GOT3 (cell line): ENCODE measurements at places on chromosomes 12 and 14.

GRCh38 chr12:52423661-52424500, 10.3 kb downstream of the KRT75 start:
- no peak for DNase-seq

- DNase-seq = no peak
These were observed 38.2 kb downstream of the NCKAP5L start for GRCh38 chr12:49789992-49790391.

DNA sequence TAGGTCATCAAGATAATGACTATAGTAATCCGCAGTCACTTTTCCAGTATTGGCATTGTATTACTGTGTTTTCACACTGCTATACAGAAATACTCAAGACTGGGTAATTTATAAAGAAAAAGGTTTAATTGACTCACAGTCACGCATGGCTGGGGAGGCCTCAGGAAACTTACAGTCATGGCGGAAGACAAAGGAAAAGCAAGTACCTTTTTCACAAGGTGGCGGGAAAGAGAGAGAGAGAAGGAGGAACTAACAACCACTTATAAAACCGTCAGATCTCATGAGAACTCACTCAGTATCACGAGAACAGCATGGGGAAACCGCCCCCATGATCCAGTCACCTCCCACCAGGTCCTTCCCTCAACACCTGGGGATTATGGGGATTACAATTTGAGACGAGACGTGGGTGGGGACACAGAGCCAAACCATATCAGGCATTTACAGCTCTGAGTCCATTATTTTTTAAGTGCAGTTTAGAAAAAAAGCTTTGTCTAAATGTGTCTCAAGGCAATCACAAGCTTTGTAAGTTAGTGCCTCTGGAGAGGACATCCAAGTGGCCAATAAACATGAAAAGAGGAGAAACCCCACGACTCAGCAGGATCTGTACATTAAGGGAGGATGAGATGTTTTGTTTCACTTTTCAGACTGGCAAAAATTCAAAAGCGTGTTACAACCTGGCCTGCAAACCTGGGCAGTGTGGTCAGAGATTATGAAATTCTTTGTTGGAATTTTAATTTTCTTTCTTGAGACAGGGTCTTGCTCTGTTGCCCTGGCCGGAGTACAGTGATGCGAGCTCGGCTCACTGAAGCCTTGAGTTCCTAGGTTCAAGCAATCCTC, 82.0 kb downstream of the DNAH10 start:
- no peak for DNase-seq

DNA sequence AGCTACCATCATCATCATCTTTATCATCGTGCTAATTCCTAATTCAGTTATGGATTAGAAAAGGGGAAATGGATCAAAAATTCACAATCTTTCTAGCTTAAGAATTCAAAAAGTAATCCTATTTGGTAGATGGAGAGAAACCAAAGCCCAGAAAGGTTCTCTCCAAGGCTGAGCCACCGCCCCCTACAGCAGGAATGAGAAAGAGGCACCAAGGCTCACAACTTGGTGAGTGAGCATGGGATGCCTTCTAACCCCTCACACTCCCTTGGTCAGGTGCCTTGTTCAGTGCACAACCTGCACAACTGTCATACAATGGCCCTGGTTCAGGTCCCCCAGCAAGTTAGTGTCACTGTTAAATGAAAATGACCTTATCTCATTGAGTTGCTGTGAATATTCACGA, 171.5 kb downstream of the ANO2 start:
- DNase-seq = no peak

- no peak for DNase-seq
These were observed 27.8 kb downstream of the PELI2 start for GRCh38 chr14:56145965-56146364.

- no peak for DNase-seq
These were observed 230.2 kb upstream of the TBX3 start for GRCh38 chr12:114913871-114914801.

- DNase-seq = no peak
These were observed 13.7 kb upstream of the ALX1 start for GRCh38 chr12:85266356-85266755.

DNA sequence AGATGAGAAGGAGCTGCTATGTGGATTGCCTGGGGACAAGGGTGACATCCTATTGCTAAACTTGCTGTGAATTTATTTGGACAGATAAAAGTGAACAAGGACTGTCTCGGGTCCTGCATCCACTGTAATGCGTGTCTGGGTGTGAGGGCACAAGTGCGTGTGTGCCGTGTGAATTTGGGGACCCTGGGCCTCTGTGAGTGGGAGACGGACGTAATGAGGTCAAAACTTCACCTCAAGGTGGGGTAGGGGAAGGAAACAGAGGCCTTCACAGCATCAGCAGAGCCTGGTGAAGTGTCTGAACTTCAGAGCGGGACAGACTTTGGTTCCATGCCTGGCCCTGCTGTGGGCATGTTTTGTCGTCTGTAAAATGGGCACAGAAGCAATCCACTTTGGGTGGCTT, 14.8 kb downstream of the ASB2 start:
- no peak for DNase-seq

DNA sequence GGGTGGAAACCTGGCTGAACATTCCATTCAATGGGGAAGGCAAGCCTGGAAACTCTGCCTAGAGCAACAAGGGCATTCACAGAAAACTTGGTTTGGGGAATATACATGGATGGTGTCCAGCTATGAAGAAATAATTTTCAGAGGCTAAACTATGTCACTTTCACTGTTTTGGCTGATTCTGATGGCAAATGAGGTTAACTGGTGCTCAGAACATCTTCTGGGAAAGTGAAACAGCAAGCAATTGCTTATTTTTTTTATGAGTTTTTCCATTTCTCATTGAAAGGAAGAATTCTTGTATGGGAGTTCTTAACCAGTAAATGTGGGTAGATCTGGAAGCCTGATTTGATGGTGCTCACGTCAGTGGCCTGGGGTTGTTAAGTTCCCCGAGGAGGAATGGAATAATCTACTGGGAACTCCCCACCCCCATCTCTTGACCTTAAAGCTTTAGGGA, 132.8 kb upstream of the BTG1 start:
- no peak for DNase-seq

- DNase-seq = no peak
These were observed 10.0 kb downstream of the BBOF1 start for GRCh38 chr14:74029136-74029535.

- no peak for DNase-seq
These were observed 37.4 kb downstream of the SUSD6 start for GRCh38 chr14:69648480-69649451.

DNA sequence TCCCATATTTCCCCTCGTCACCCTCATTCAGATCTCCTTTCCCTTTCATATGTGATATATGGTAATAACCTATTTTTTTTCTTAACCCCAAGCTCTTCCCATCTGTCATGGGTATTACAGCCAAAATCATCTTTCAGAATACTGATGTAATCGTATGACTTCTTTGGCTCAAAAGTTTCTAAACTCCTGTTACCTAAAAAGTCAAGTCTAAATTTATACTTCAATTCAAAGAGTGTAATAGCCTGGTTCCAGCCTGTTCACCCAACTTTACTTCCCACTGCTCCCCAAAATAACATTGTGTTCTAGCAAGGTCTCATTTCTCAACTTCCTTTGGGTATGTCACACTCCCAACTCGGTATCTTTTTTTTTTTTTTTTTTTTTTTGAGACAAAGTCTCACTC, 48.5 kb downstream of the TBK1 start:
- DNase-seq = no peak

- no peak for DNase-seq
These were observed 2.2 kb downstream of the CDK2AP1 start for GRCh38 chr12:123269395-123269892.

DNA sequence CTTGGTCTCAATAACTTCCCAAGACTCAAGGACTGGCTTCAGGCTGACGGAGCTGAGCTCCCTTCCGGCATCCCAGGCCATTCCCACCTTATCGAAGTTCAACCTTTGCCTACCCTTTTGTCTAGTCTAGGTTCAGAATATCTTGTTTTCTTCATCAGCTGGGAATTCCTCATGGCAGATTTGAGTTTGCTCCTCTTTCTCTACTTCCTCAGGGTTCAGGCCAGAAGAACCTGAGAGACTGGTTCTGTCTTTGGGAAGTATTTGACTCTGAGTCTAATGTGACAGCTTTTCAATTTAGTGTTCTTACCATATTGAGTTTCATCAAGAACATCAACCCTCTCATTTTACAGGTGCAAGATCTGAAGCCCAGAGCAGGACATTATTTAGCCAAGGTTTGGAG, 2.1 kb downstream of the BIN2 start:
- no peak for DNase-seq

DNA sequence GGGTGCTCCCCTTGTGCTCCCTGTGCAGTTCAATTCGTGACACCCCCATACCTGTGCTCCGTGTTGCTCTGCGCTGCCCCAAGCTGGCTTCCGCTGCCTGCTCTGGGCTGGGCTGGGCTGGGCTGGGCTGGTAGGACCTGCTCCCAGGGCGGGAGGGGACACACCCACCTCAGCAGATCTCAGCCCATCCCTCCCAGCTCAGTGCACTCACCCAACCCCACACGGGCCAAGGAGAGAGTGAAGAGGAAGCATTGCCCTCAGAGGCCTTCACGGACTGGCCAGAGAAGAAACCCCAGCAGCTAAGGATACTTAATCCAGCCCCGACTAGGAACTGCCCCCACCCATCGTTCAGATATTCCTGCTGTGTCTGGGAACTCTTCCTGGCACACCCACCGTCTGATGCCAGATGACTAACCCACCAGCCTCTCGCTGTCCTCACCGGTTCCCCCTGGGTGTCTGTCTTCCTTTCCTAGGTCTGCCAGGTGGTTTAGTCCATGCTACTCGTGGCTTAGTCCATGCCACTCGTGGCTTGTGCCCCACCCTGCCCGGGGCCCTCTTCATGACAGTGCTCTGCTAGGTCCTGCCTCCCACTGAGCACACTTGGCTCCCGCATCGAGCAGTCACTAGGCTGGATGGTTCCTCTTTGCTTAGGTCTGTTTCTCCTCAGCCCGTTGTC, at the start of gene LPAR5:
Gene LPAR5, minus strand, starts transcription at position 104 of the 676 bp plus-strand sequence. CDS start 14,711 bp downstream, outside the sequence.
- DNase-seq = no peak

DNA sequence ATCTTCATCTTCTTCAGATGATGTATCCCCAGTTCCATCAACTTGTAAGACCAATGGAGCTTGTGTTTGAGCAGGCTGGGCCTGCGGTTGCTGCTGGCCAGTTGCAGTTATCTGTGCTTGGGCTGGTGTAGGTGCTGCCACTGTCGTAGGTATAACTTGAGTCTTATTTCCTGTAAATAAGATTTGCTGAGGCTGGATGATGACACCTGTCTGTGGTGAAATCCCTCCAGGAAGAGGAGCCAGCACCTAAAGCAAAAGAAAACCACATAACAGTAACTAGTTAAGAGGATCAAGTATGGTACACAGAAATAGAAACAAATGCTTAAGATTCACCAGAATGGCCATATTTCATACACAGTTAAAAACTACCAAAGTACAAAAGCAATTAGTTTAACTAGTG, 28.2 kb downstream of the GTF2A1 start:
- no peak for DNase-seq

GRCh38 chr12:77070800-77071449, 5.6 kb upstream of the E2F7 start:
- no peak for DNase-seq

- no peak for DNase-seq
These were observed 271.1 kb upstream of the G2E3 start for GRCh38 chr14:30287579-30288445.

DNA sequence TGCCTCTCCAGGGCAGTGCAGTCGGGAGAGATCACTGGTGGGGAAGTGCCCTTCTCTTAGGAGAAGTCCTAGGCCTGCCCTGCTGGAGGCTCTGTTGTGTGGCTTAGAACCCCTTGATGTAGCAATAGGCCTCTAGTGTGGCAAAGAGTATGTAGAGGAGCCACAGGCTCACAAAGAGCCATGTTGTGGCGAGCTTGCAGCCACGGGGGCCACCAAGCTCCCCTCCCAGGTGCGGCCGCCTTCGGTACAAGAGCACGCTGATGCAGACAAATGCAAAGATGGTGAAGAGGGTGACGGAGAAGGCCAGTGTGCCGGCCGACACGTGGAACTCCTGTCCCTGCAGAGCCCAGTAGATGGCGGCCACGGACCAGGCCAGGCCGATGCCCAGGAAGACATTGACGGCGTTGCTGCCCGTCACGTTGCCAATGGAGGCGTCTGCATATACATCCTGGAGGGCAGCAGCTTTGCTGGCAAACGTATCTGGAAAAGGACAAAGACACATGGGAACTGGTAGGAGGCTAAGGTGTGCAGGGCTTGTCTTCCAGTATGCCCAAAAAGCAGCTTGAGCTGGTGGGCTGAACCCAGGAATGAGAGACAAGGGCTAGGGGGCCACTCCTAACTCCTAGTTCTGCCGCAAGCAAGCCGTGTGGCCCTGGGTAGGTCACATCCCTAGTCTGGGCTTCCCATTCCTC, 142.8 kb downstream of the SLC8A3 start:
- no peak for DNase-seq

DNA sequence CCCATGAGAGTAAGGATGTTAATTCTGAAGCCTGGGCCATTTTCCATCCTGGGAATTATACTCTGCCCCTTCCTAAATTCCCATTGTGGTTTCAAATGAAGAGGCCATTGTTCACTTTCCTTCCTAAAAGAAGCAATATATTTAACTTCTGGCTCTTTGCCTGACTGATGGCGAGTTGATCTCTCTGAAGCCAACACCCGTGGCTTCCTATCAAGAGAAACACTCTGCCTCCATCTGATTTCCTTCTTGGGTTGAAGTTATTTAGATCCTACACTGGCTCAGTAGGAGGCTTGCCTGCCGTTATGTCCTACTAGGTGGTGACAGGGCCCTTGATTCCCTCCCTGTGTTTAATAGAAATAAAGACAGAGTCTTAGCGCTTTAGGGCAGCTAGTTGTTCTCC, 97.4 kb downstream of the PRKCH start:
- no peak for DNase-seq

DNA sequence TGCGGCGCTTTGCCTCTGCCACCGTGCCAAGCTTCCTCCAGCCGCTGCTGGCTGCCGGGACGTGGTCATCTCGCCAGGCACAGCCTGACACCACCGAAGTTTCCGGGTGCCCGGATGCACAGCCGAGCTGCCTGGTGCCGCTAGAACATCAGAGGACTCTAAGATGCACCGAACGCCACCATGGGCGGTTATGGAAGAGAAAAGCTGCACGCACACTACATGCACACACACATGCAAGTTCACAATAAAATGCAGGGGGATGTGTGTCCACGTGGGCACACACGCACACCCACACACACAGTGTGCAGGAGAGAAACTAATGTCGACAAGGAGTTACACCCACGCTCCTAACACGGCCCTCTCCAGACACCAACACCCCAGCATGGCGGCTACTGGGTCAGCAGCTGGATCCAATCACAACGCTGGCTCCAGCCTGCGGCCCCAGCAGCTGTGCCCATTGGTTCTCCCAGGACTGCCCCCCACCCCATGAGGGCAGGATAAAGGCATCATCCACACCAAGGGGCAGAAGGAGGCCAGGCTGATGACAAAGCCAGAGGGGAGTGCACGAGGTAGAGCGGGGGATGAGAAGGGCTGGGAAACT, 82.7 kb downstream of the BCL11B start:
- no peak for DNase-seq

DNA sequence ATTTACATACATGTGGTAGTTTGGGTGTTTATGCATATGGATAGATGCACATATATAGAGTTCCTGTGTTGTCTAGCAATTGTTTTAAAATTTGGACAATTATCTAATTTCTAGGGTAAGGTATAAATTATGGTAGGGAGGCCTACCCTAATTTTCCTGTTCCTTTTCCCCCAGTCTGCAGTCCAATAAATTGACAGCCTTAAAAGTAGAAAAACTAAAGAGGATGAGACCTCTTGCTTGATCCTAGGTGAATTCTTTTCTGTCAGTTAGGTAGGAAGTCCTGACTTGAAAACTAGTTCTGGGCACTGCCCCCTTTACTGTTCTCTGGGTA, 2.1 kb upstream of the CDKN1B start:
- DNase-seq = no peak
